NCI-H2107 (cell line): ENCODE measurements at places on chromosomes 3 and 15.

- no peak for DNase-seq
These were observed 174.4 kb downstream of the ARRDC4 start for GRCh38 chr15:98134905-98135304.

GRCh38 chr15:38695249-38696108 lies 130.9 kb upstream of the RASGRP1 start:
- DNase-seq, result no peak

GRCh38 chr3:183518491-183519251 lies 36.8 kb downstream of the KLHL6 start:
- DNase-seq, result no peak

DNA sequence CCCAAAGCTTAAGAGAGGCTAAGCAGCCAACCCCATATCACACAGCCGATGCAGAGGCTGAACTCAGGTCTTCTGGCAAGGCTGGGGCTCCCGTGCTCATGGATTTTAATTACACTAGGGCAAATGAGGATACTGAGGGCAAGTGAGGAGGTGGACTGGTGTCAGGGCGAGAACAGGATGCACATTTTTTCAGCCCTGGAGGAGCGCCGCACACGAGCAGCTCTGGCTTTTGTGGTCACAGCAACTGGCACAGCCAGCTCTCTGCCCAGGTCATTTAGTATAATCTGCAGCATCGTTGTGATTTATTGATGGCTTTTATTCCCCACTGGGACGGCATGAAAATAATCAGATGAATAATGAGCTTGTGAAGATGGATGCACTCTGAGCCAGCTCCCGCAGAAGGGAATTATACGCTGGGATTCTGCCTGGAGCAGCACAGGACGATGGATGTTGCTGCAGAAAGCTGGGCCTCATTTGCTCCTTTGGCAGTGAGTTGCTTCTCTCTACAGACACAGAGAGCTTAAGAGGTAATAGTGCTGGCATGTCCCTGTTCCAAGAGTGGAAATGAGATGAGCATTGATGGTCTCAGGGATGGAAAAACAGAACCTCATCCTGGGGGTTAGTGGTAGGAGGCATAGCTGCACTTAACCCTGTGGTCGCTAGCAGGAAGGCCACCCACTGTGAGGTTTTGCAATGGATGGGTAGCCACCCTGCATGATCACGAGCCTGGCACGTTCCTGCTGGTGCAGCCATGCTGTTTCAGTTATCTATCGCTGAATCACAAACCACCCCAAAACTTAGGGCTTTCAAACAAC lies 135.4 kb downstream of the UACA start:
- no peak for DNase-seq

DNA sequence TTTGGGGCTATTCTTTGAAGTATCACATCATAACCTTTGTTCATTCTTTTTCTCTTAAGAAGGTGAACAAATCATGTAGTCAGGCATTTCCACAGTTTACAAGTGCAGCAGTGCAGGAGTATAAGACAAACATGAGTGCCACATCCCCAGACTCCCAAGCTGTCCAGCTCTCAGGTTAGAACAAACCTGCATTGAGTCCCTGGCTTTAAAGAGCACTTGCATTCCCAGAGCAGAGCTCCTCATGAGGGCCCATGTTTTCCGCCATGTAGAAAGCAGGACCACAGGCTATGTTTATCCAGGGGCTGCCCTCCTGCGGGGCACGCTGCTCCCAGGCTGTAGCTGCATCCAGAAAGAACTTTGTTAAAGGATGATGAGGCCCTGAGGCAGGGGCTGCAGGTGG lies 267.7 kb downstream of the TLE3 start:
- no peak for DNase-seq

GRCh38 chr15:62823561-62823960 lies 219.0 kb upstream of the TPM1 start:
- no peak for DNase-seq

DNA sequence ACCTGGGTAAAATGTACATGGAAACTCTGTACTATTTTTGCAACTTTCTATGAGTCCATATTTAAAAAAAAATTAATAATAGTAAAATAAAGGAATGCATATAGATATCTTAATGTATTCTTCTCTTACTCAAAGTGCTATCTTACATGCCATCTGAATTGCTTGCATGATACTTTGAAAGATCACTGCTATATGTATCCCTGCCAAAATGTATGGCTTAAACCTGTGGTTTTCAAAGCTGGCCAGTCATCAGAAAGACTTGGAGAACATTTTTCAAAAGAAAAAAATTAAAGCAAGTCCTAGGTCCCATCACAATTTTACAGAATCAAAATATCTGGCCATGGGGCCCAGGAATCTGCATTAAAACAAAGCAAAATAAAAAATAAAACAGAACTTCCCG lies 262.1 kb downstream of the LPP start:
- DNase-seq, result no peak

GRCh38 chr3:160945336-160945735 lies 159.8 kb downstream of the B3GALNT1 start:
- DNase-seq, result no peak

- no peak for DNase-seq
These were observed 31.3 kb upstream of the ST3GAL6 start for GRCh38 chr3:98731720-98732285.

DNA sequence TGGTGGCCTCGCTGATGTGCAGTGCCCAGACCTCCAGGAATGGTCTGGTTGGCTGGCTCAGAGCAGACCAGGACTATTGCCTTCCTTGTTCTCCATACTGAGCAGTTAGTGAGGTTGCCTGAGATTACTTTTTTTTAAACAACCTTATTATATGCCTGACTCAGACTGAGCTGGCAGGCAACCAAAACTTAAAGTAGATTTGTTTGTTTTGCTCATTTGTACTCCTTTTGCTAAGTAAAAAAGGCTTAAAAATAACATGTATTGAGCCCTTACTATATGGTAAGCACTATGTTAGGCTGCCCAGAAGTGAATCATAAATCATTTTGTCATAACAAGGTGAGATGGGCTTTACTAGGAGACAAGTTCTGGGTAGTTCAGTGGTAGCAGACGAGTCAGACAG lies 92.4 kb downstream of the GHSR start:
- DNase-seq, result no peak

DNA sequence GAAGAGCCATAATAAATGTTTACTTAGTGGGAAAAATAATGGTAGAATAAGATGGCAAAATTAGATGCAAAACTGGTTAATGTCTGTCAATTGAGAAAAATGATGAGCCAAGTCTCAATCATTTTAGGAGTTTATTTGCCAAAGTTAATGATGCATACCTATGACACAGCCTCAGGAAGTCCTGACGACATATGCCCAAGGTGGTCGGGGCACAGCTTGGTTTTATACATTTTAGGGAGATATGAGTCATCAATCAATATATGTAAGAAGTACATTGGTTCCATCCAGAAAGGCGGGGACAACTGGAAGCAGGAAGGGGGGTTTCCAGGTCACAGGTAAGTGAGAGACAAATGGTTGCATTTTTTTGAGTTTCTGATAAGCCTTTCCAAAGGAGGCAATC lies 31.5 kb downstream of the CLEC3B start:
- DNase-seq, result no peak

GRCh38 chr15:88838667-88839066 lies 35.4 kb downstream of the ACAN start:
- DNase-seq, result no peak

- DNase-seq, result no peak
These were observed 109.8 kb upstream of the MANF start for GRCh38 chr3:51275111-51275805.

DNA sequence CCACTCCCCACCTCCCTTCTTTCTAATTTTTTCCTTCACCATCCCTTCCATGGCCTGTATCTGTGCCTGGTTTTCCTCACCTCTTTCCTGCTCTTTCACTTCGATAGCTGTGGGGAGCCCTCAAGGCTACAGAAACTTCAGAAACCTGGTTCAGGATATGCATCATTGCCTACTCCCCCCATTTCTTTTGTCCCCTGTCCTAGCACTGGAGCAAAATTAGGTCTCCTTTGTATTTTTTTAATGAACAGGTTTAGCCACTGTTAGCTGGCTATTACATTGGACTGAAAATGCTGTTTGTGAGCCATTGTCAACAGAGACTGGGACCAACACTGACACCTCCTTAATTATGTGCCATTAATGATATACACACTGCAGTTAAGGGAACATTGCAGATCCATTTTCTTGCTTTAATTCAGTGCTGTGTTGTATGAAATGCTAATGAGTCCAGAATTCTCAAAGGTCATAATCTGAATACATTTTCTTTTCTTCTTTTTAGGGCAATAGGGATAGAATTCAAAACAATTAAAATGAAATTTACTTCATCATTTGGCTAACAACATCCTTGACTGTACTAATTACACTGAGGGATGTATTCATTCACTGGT lies 138.6 kb downstream of the PDCD6IP start:
- DNase-seq, result no peak

GRCh38 chr15:83292317-83292716 lies 7.9 kb upstream of the BNC1 start:
- no peak for DNase-seq

DNA sequence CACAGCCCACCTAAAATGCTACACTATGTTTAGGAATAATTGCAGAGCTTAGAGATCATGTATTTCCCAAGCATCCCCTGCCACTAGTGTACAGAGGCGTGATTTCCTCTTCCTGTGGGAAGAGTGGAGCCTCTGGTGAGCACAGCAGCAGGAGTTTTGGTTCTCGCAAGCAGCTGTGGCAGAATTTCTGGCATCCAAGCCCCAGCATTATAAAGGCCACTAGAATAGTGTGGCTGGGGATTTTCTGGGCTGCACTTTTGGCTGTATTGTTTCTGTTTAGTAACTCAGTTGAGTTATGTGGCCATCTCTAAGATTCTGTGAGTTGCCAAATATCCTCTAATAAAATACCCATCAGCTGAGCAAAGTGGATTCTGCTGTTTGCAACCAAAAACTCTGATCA lies 64.7 kb downstream of the GPR176 start:
- no peak for DNase-seq
